ACHN (cell line): ENCODE measurements at places on chromosomes 7 and 10.
A peak's percentile ranks its signal among the peaks of the same experiment; 100 is the strongest.

- no peak for DNase-seq
Observed at GRCh38 chr7:18491871-18492270, 3.7 kb upstream of the HDAC9 start.

GRCh38 chr7:117011419-117012260 is 58.3 kb downstream of the ST7 start:
- DNase-seq, result no peak

DNA sequence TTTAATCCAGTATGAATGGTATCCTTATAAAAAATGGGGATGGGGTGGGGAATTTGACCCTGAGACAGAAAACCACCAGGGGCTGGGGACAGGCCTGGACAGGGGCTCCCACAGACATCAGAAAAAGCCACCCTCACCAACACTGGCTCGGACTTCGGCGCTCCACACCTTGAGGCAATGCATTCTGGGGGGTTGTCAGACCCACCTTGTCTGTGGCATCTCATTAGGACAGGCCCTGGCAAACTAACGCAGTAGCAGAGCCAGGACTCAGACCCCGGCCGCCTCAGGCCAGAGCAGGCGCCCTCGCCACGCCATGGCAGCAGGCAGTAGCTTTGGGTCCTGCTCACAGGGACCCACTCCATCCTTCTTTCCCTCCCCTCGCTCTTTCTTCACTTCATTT is 160.1 kb downstream of the CCDC3 start:
- DNase-seq, result no peak

- peak; percentile 50 for DNase-seq
Observed at GRCh38 chr7:98110249-98111022, 3.8 kb downstream of the LMTK2 start.

DNA sequence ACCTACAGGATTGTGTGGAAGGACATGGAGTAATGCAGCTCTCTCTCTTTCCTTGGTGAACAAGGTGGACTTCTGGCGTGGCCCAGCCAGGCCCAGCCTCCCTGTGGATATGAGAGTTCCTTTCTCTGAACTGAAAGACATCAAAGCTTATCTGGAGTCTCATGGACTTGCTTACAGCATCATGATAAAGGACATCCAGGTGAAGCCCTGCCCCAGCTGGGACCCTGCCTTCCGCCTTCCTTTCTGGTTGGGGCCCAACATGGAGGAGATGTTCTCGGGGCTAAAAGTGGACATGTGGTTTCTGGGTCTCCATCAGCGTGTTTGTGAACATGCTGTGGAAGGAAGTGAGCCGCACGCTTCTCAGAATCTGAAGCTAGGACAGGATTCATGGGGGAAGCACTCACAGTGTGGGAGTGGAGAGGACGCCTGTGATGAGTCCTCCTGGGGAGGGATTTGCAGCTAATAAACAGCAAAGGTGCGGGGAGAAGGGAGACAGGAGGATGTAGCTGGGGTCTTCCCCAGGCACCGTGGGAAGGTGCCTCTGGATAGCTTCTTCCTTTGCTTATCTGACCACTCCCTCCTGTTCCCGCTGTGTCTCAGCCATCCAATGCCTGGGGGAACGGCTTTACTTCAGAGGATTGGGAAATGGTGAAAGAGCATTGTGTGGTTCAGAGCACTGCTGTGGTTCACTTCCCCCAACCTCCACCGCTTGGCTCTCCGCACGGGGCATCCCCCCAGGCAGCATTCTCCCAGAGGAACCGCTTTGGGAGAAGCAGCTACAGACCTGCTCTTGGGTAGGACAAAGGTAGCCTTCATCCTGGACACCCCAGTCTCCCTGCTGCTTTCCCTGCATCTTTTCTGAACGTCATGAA is 5.5 kb downstream of the CPA5 start:
- DNase-seq, result no peak

GRCh38 chr7:286266-286665 is 3.7 kb upstream of the FOXL3 start:
- DNase-seq, result no peak

DNA sequence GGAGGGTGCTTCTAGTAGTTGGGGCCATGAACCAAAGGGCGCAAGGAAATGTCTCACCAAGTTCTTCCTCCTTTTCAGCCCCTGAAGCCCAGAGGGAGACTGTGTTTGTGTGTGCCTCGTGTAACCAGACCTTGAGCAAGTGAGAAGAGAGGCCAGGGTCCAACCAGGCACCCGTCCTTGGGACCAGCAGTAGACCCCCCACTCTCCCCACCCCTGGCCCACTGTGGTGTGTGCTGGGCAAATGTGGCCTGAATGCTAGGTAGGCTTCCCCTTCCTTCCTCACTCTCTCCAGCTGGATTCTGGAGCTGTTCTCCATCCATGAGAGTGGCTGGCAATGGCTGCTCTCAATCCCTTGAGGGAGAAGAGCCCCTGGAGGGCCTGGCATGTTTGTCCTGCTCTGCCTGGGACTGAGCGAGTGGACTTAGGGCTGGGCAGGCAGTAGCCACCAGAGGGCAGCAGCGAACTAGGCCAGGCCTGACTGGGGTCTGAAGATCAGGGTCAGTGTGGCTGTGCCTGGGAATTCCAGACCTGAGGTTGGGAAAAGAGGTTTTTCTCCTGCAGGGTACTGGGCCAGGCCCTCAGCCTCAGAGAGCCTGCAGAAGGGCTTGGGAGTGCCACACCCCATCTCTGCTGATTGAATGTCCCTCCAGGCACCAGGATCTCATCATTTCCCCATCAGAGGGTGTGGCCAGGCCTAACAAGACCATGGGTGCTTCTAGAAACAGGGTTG is 12.5 kb downstream of the SFRP5 start:
- DNase-seq, result peak; percentile 71

DNA sequence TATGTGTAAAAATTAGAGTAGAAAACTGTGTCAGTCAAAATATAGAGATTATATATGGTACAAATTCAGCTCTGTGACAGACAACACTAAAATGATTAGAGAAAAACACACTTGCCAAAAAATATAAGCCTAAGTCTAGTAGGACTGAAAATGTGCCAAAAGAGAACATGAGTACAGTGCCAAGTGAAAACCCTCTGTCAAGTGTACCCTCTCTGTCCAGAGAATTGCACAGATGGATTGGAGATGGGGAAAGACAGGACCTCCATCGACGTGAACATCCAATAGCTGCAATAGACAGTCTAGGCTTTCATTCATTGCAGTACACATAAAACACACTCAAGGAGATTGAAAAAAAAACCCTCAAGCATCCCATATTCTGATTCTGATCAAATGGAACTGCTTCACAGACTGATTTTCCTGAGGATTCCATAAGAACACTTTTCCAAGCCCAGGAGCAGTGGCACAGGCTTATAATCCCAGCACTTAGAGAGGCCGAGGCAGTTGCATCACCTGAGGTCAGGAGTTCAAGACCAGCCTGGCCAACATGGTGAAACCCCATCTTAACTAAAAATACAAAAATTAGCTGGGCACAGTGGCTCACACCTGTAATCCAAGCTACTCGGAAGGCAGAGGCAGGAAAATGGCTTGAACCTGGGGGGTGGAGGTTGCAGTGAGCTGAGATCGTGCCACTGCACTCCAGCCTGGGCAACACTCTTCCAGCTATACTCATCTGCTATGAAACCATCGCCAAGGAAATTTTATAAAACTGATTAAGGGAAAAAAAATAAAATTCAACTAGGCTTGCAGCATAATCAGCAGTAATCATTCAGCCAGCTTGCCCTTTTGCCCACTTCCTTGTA is 110.0 kb upstream of the TRIM24 start:
- DNase-seq, result no peak

GRCh38 chr7:101155303-101155702 is 1.0 kb downstream of the AP1S1 start:
- DNase-seq, result no peak

DNA sequence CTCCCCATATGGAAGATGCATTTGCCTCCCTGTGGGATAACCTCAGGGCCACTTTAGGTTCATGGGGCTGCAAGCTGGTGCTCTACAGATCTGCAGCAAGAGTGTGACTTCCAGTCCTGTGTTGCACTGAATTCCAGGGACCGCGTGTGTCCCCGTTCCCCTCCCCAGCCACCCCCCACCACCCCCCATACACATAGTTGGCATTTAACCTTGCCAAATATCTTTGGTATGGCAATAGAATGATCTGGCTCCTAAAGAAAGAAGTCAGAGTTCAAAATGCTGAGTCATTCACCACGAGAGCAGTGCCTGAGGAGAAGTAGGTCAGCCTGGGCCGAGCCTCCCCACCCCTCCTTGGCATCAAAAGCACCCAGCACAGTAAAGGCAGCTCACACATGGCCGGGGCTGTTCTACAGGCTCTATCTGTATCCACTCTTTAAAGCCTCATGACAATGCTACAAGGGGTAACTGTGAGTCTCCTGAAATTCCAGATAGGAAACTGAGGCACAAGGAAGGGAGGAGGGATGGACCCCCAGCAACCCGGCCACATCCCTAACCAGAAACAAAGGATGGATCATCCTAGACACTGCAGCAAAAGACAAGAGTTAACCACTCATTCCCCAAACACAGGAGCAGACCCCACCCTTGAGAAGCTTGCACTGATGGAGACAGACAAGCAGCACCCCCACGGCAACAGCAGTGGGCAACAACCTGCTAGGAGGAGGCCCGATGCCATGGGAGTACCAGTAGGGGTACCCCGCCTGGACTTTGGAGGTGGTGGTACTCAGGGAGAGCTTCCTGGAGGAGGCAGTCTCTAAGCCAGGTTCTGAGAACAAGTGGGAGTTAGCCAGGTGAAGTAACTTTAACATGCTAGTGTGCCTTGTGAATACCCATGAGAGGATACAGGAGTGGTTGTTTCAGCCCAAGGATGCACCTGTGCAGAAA is 70.3 kb upstream of the NANOS1 start:
- peak; percentile 68 for DNase-seq

GRCh38 chr7:7671361-7671760 is 30.8 kb downstream of the UMAD1 start:
- DNase-seq, result no peak

GRCh38 chr7:135190703-135191102 is 20.2 kb upstream of the CYREN start:
- DNase-seq, result no peak

GRCh38 chr10:5540080-5540479 is 15.3 kb downstream of the CALML3 start:
- no peak for DNase-seq

DNA sequence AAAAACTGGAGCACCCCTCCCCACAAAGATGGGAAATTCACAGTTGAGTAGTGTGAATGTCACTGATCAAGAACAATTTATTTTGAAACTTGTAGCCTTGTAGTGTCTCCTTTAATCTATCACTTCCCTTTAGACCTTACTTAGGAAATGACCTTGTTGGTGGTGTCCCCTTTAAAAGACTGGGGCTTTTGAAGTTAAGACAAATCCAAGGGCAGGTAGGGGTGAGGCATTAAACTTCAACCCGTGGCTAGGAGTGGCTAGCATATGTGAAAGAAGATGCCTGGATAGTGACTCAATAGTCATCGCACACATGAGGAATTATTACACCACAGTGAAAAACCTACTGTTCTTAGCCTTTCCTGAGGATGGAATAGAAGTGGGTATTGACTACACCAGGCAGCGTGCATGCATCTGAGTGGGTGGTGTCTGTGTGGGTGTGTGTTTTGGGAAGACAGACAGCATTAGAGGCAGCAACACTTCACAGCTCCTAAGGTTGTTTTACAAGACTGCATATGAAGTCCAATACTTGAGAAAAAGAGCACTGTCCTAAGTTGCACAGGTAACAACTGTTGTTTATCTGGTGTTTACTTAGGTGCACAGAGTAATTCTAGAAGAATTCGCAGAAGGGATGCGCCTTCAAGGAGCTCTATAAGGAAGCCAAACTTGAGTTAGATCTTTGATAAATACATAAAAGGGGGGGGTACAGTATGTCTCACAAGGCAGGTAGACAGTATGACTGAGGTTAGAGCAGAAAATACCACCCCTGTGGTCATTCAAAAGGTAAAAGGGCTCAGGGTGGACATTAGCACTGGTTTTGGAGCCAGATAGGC is 32.9 kb downstream of the ABLIM1 start:
- peak; percentile 76 for DNase-seq

DNA sequence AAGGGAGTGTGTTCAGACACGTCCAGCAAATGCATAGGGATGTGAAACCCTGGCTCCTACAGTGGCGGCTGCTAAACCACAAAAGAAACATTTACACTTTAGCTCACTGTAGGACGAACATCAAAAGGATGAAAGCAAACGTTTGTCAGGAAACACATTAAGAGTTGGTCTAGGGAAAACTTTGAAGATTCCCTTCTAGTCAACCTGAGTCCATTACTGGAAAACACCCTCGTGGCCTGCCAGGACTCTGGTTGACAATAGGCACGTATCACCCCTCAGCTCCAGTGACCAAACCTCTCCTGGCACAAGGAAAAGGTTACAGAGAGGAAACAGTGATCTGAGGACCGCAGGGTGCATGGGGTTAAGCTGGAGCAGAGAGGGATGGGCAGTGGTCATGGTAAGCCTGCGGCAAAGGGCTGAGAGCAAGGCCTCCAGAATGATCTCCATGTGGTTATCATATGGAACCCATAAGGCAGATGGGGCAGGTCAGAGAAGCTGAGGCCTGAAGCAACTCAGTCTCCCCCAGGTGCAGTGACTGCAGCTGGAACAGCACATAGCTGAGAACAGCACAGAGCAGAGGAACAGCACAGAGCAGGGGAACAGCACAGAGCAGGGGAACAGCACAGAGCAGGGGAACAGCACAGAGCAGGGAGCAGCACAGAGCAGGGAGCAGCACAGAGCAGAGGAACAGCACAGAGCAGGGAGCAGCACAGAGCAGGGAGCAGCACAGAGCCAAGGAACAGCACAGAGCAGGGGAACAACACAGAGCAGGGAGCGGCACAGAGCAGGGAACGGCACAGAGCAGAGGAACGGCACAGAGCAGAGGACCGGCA is 49.9 kb downstream of the CHST15 start:
- no peak for DNase-seq

- peak; percentile 32 for DNase-seq
Observed at GRCh38 chr10:123147635-123148413, at the start of gene HMX2. Gene HMX2, plus strand, starts transcription at chr10:123148136. Its CDS starts 243 bp downstream, at chr10:123148379.

DNA sequence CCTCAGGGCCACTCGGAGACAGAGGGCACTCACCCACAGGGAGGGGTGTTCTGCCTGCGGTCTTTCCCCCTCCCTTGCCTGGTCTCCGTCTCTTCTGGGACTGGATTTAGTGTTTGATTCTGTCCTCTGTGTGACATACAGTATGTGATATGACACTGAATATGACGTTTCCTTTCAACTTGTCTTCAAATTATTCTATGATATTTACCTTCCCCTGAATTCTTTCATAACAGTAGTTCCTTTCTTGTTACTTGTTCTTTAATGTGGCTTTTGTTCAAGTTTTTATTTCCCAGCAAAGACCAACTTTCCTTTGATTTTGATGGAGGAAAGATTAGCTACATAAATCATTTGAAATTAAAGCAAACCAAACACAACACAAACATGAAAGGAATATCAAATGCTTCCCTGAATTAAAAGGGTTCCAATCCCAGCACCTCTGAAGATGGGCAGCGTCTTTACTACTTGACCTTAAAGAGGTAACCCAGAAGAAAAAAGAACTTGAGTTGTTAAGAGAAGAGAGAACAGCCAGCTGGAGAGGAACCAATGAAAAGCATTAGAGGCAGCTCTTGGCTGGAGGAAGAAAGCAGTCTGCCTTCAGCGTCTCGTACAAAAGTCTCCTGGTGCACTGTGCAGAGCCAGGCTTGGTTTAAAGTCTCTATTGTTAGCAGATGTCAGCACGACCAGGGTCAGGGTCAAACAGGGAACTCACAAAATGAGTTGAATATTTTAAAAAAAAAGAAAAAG is 18.3 kb upstream of the RHEB start:
- DNase-seq, result no peak

GRCh38 chr10:71911296-71911953 is 52.8 kb upstream of the CHST3 start:
- peak; percentile 22 for DNase-seq
